ENCODE measurements at places on chromosomes 7 and 10.

GRCh38 chr7:158443688-158444483 is 143.7 kb downstream of the PTPRN2 start:
- DNase-seq = no peak

DNA sequence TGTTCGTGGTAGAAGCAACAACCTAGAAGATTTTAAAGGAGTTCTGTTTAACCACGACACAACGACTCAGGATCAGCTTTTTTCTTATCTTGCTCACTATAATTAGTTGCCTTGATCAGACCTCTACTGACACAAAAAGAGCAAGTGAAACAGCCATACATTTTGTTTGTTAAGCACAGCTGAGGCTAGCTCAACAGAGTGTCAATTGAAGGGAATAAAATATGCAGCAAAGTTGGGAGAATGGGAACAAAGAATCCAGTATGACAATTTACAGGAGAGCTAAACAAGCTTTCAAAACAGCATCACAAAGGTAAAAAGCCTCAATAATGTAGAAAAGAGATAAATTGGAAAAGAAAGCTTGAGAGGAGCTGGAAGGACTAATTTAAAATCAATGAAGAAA is 40.5 kb upstream of the HERPUD2 start:
- DNase-seq = no peak

DNA sequence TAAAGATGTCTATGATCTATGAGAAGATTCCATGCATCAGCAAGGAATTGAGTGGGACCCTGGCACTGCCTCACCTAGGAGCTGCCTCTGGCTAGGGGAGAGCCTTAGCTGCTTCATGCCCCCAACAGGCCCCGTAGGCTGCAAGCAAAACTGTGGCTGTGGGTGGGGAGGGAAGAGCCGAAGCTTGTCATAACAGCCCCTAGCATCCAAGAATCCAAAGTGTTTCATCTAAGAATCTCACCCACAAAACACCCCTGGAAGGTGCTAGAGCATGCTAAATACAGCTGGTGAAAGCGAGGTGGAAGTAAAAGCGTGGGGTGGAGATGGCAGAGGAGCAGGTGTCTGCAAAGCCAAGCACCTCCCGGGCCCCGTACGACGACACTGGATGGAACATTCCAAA is 87.5 kb upstream of the C1QL3 start:
- DNase-seq = no peak

GRCh38 chr10:3222626-3223025 is 50.0 kb upstream of the PITRM1 start:
- DNase-seq = no peak

DNA sequence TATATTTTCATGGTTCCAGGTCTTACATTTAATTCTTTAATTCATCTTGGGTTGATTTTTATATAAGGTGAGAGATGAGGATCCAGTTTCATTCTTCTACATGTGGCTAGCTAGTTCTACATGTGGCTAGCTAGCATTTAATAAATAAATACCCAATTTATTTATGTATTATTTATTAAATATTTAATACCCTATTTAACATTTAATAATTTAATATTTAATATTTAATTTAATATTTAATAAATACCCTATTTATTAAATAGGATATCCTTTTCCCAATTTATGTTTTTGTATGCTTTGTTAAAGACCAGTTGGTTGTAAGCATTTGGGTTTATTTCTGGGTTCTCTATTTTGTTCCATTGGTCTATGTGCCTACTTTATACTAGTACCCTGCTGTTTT is 111.0 kb upstream of the PCLO start:
- DNase-seq = no peak

All from uterus (tissue), 4 donors.